ENCODE measurements at places on chromosomes 1 and 21.
A peak's percentile ranks its signal among the peaks of the same experiment; 100 is the strongest.

GRCh38 chr1:41812051-41812450 is 106.7 kb downstream of the HIVEP3 start:
- DNase-seq = peak; percentile 73

GRCh38 chr1:2544875-2545640 is 11.1 kb upstream of the TNFRSF14 start:
- DNase-seq = no peak

- no peak for DNase-seq
Measured at GRCh38 chr1:49694251-49694827, 329.4 kb downstream of the AGBL4 start.

- no peak for DNase-seq
Measured at GRCh38 chr1:207876131-207876530, 34.8 kb downstream of the CD34 start.

GRCh38 chr1:33696962-33697361 is 166.9 kb upstream of the HMGB4 start:
- no peak for DNase-seq

DNA sequence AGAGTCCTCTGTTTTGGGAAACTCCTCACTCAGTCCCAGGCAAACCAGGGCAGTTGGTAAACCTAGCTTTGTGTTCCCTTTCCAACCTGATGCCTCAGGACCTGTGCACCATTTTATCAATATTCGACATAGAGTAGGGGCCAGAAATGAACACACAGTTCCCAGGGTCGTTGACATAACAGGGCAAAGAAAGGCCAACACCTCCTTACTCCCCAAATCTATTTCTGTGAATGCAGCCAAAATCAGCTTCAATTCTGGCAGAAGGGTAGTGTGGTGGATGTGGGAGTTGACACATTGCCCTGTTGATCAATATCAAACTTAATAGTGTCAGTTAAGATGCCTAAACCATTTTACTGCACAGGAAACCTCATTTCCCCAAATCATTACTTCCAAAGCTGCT is 104.6 kb upstream of the SPATA6 start:
- DNase-seq = no peak

GRCh38 chr1:205045146-205045545 is 2.1 kb downstream of the CNTN2 start:
- DNase-seq = no peak

GRCh38 chr1:14915356-14916054 is 238.0 kb upstream of the TMEM51 start:
- DNase-seq = peak; percentile 76

Measured in GM13976 (cell line).